CD4-positive, alpha-beta T cell treated with Interleukin-2 at 100 ng/mL for 4 hours (primary cell): ENCODE measurements at places on chromosomes 13 and 19.

GRCh38 chr13:63305641-63306133, 1890.0 kb upstream of the PCDH20 start:
- DNase-seq: no peak

DNA sequence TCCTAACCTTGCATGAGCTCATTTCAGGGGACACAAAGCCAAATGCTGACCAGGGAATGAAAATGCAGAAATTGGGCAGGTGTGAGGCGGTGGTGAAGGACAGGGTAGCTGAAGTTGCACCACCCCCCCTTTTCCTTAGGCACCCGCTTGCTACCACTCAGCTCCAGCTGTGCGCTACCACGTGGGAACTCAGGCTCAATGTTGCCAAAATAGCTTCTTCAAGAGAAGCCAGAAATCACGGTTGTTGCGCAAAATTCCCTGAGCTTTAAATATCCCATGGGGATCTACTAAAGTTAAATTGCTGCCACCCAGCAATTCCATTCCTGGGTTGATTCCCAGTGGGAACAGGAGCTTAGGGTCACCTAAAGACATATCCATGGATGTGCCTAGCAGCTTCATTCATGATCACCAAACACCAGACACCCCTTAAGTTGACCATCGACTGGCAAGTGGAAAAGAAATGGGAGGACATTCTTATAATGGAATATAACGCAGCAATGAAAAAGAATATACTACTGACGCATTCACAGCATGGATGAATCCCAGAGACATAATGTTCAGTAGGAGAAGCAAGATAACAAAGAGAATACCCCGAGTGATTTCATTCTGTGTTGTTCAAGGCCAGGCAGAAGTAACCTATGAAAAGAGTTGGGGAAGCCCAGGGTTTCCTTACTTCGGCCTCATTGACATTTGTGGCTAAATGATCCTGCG, 12.8 kb upstream of the ADGRL1 start:
- no peak for DNase-seq

DNA sequence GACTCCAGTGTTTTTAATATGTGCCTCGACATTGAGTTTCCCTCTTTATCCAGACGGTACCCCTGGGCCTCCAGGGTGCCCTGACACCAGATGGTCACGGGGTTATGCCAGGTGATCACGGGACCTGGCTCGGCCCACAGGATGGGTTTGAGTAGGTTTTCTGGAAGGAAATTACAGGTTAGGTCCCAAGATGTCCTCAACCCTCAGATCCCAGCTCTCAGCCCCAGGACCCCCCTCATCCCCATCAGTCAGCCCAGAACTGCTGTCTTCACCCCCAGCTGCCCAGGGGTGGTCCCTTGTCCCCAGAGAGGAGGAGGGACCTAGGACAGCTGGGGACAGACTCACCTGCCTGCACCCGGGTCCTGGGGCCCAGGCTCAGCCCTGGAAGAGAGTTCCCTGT, 441 bp downstream of the LILRA4 start:
- DNase-seq: no peak

DNA sequence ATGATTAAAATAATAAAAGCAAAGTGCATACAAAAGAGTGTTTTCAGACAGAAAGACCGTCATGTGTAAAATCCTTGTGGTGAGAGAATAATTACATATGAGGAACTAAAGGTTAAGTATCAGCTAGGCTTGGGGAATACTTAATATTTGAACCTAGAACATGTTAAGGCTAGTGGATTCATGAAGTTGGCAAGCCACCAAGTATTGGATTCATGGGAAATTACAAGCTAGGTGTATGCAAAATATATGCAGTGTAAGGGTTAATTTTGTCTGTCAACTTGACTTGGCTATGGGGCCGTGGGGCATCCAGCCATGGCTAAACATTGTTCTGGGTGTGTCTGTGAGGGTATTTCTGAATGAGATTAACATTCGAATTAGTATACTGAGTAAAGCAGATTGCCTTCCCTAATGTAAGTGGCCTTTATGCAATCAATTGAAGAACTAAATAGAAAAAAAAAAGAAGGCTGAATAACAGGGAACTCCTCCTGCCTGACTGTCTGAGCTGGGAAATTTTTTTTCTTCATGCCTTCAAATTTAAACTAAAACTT, 533.5 kb upstream of the KLF12 start:
- DNase-seq: no peak

GRCh38 chr19:51772977-51773376, 12.0 kb downstream of the FPR2 start:
- no peak for DNase-seq

- DNase-seq: no peak
Observed at GRCh38 chr13:37666036-37666435, 67.5 kb upstream of the POSTN start.

- DNase-seq: no peak
Observed at GRCh38 chr13:101231751-101232428, 184.4 kb downstream of the NALCN start.

DNA sequence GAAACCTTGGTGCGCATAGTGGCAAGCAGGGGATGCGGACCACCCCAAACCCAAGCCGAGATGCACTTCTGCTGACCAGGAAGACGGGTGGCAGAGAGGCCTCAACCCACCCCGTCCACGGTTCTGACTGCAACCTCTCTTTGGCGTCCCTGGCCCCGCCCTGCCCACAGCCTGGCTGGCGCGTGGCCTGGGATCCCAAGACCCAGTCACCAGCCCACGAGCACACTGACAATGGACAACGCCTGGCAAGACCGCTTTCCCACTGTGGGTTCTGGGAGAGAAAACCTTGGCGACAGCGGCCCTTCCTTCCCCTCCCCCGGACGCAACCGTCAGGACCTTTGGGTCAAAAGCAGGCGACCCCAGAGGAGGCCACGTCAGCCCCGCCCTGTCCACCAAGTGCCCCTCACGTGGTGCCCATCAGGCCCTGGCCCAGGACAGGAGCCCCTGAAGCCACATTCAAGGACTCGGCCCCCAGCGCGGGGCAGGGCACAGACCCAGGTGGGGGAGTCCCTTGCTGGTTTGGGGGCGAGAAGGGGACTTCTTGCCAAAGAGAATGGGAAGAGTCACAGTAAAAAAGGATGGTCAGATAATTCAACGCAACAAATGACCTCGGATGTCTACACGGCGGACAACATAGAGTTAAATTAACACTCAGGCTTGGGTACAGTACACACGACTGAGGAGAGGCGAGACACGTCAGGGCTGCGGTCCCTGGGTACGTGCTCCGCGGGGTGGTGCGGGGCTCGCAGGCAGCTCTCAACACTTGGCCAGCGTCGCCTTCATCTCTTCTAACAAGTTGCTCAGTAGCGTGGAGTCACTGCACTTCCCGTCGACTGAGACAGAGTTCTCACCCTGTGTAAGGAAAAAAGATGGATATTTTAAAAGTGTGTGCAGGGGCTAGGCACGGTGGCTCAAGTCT, 5.0 kb downstream of the IZUMO4 start:
- DNase-seq: no peak

DNA sequence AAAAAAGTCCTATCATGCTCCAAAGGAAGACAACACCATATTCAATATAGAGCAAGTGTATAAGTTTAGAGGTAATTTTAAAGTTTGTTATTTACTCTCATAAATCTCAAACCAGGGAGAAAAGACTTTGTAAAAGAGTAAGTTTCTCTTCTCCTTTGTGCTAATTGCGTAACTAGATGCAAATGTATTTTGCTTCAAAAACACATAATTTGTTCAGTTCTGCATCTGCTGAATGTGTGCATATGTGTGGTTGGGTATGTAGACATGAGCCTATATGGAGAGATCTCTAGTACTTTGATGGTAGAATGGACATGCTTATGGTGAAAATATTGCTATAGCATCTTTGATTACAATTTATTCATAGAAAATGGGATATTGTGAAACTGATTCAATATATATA, 17.8 kb upstream of the MIR17HG start:
- DNase-seq: no peak

GRCh38 chr13:53136554-53137215, 108.1 kb downstream of the OLFM4 start:
- no peak for DNase-seq

- no peak for DNase-seq
Observed at GRCh38 chr19:21130097-21130775, 11.6 kb upstream of the ZNF431 start.

DNA sequence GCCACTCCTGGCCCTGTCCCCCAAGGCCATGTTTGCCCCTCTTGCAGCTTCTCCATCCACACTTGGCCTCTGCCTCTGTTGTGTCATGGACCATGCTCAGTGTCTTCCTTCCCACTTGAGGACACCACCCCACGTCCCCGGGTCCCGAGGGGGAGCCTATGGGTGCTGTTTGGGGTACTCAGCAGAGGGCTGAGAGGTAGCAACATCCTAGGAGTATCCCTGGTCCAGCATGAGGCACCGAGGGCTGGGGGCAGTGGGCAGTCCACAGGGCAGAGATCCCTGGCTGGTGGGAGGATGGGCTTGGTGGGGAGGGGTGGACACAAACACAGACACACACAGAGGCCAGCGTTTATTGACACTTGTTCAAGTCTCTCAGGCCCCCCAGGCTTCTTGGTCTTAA, 1.7 kb downstream of the COX7A1 start:
- no peak for DNase-seq

GRCh38 chr13:99526549-99526948, 25.3 kb downstream of the TM9SF2 start:
- no peak for DNase-seq

DNA sequence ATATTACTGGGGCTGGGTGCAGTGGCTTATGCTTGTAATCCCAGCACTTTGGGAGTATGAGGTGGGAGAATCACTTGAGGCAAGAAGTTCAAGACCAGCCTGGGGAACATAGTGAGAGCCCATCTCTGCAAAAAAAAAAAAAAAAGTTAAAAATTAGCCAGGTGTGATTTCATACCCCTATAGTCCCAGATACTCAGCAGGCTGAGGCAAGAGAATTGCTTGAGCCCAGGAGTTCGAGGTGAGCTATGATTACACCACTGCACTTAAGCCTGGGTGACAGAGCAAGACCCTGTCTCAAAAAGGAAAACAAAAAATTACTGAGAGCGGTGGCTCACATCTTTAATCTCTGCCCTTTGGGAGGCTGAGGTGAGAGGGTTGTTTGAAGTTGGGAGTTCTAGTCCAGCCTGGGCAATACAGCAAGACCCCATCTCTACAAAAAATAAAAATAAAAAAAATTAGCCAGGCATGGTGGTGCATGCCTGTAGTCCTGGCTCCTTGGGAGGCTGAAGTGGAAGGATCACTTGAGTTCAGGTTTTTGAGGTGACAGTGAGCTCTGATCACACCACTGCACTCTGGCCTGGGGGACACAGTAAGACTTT, 87.5 kb downstream of the ZMYM2 start:
- no peak for DNase-seq

DNA sequence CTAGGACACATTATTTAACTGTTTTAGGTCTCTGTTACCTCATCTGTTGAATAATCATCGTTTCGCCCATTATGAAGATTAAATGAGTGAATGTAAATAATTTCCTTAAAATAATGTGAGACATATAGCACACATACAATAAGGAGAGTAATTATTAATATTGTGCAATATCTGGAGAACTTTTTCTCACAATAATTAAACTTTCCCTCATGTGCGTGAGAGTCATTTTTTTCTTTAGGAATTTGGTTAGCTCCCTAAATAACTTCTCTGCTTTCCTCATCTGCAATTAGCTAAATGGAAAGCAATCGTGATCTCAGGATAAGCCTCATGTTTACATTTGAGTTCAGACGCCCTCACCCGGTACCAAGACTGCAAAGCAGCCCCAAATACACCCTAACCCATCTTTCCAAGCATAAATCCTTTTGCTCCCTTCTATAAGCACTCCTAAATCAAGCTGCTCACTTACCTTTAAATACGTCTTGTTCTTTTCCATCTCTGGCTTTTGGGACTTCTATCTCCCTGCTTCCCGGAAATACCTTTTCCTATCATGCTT, 78.8 kb downstream of the MZT1 start:
- DNase-seq: no peak

DNA sequence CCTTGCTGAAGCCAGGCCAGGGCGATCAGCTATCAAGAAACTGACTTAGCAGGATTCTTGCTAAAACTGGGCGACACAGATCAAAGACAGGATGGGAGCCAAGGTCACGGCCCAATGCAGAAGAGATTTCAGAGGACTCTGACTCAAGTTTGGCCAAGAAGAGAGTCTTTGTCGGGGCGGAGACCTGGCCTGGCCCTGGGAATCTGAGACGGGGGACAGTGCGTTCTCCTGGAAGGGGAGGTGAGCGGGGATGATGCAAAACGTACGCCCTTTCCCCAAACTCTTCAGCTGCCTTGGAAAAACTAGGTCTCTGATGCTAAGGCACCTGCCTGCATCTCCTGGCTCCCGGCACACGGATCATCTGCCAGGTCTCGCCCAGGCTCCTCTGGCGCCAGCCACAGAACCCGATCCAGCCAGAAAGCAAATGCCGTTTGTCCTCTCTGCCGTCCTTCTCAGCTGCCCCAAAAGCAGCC, 9.8 kb downstream of the MVB12A start:
- no peak for DNase-seq

DNA sequence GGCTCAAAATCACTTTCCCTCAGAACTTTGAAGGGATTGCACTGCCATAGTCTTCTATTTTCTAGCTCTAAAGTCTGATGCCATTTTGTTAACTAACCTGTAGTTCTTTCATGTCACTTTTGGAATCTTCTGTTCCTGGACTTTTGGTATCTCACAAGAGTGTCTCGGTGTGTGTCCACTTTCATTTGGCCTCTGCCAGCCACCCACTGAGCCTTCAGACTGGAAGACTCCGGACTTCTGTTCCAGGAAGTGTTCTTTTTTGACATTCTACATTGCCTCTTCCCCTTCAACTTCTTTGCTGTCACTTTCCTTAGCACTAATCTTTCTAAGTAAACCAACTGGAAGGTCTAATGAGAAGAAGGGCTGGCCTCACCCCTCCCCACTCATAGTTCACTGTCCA, 25.0 kb upstream of the LAMP1 start:
- no peak for DNase-seq

- DNase-seq: no peak
Observed at GRCh38 chr13:59452189-59452890, 711.4 kb downstream of the DIAPH3 start.

GRCh38 chr19:50415661-50416033, 3.1 kb upstream of the SPIB start:
- no peak for DNase-seq

GRCh38 chr19:21765151-21765550, 2.2 kb downstream of the ZNF100 start:
- peak; percentile 2 for DNase-seq

- DNase-seq: no peak
Observed at GRCh38 chr13:26614721-26615120, 57.2 kb downstream of the WASF3 start.

- no peak for DNase-seq
Observed at GRCh38 chr13:62060570-62060969, 644.9 kb upstream of the PCDH20 start.
